A549 treated with CORT108297 at 1 μM for 4 hours (cell line): ENCODE measurements at places on chromosomes 13 and 19. TPM values are rescaled to one million over a fixed set of nuclear protein-coding genes. Genes with fewer than 3 reads are reported as not detected.

The KLK6 gene
- 0.16 to 0.50 TPM (median 0.23 TPM) in 5 replicates for total RNA-seq

The ZNF112 gene
- 1.5 to 3.2 TPM (median 2.2 TPM) in 5 replicates for total RNA-seq

The MAG gene
- total RNA-seq = 0.12 TPM in 1 of 5 replicates, not detected in the others

The PRR22 gene
- total RNA-seq = 2.1 to 3.3 TPM (median 2.9 TPM) in 5 replicates

The FREM2 gene
- total RNA-seq = not detected in 5 replicates

The COX7A1 gene
- total RNA-seq = not detected in 5 replicates

The CYP2A7 gene
- total RNA-seq = not detected in 5 replicates

The KIRREL2 gene
- total RNA-seq = 0.32 to 0.69 TPM (median 0.49 TPM) in 5 replicates

The CYP2F1 gene
- total RNA-seq = not detected in 5 replicates

The STAP2 gene
- total RNA-seq = 0.17 TPM in 1 of 5 replicates, not detected in the others

The RTBDN gene
- total RNA-seq = 0.10 to 0.27 TPM (median 0.14 TPM) in 4 of 5 replicates, not detected in the other

The KIR2DL4 gene
- total RNA-seq = not detected in 5 replicates

The ZNF761 gene
- 7.3 to 8.2 TPM (median 7.6 TPM) in 5 replicates for total RNA-seq

The MUC16 gene
- total RNA-seq = 0.02 to 0.07 TPM (median 0.05 TPM) in 5 replicates

The AXL gene
- 127 to 146 TPM (median 136 TPM) in 5 replicates for total RNA-seq

The TEX26 gene
- not detected in 5 replicates for total RNA-seq

The ADGRE3 gene
- total RNA-seq = not detected in 5 replicates

The CASP14 gene
- not detected in 5 replicates for total RNA-seq

The CYP4F3 gene
- total RNA-seq = 1.8 to 3.0 TPM (median 2.3 TPM) in 5 replicates

The ZNF470 gene
- total RNA-seq = 1.6 to 2.4 TPM (median 1.7 TPM) in 5 replicates

The PRODH2 gene
- 0.22 to 0.36 TPM (median 0.24 TPM) in 4 of 5 replicates, not detected in the other for total RNA-seq

The ZNF878 gene
- total RNA-seq = not detected in 5 replicates

The ZNF675 gene
- total RNA-seq = 2.5 to 3.8 TPM (median 3.1 TPM) in 5 replicates

The KLK3 gene
- not detected in 5 replicates for total RNA-seq

The LYPD5 gene
- 0.16 to 0.31 TPM (median 0.17 TPM) in 5 replicates for total RNA-seq

The SPRY2 gene
- total RNA-seq = 10.3 to 13.0 TPM (median 12.3 TPM) in 5 replicates

The EXOC3L2 gene
- 0.58 to 1.8 TPM (median 1.3 TPM) in 5 replicates for total RNA-seq

The ZNF492 gene
- not detected in 5 replicates for total RNA-seq

The ADM5 gene
- 3.4 to 6.5 TPM (median 6.0 TPM) in 5 replicates for total RNA-seq

The CHST8 gene
- total RNA-seq = 0.06 to 0.24 TPM (median 0.24 TPM) in 4 of 5 replicates, not detected in the other

The KCNJ14 gene
- 1.0 to 2.1 TPM (median 1.2 TPM) in 5 replicates for total RNA-seq

The CEACAM3 gene
- not detected in 5 replicates for total RNA-seq

The PTGIR gene
- total RNA-seq = 0.08 to 0.22 TPM (median 0.09 TPM) in 3 of 5 replicates, not detected in the others

The RINL gene
- total RNA-seq = 2.2 to 3.1 TPM (median 2.8 TPM) in 5 replicates

The ZNF132 gene
- total RNA-seq = 0.08 to 0.10 TPM (median 0.09 TPM) in 5 replicates

The TNFSF13B gene
- 0.02 to 0.23 TPM (median 0.09 TPM) in 5 replicates for total RNA-seq

The SH2D3A gene
- total RNA-seq = 12.2 to 17.1 TPM (median 15.4 TPM) in 5 replicates

The DMWD gene
- total RNA-seq = 22.5 to 40.0 TPM (median 39.5 TPM) in 5 replicates

The MYO1F gene
- 0.14 to 0.49 TPM (median 0.28 TPM) in 5 replicates for total RNA-seq

The ZMYM5 gene
- total RNA-seq = 6.0 to 7.2 TPM (median 6.2 TPM) in 5 replicates

The C5AR1 gene
- total RNA-seq = 1.4 to 2.3 TPM (median 1.9 TPM) in 5 replicates

The BCAM gene
- total RNA-seq = 64.2 to 91.6 TPM (median 88.8 TPM) in 5 replicates

The ZNF468 gene
- 0.49 to 0.75 TPM (median 0.61 TPM) in 5 replicates for total RNA-seq

The CEACAM4 gene
- total RNA-seq = not detected in 5 replicates

The ZNF611 gene
- total RNA-seq = 2.1 to 5.1 TPM (median 2.5 TPM) in 5 replicates

The KLF5 gene
- 29.2 to 46.3 TPM (median 41.3 TPM) in 5 replicates for total RNA-seq

The HCN2 gene
- total RNA-seq = 27.2 to 45.0 TPM (median 40.3 TPM) in 5 replicates

The CCDC8 gene
- 0.02 TPM in 1 of 5 replicates, not detected in the others for total RNA-seq
